ENCODE measurements at places on chromosomes 5 and 9.

DNA sequence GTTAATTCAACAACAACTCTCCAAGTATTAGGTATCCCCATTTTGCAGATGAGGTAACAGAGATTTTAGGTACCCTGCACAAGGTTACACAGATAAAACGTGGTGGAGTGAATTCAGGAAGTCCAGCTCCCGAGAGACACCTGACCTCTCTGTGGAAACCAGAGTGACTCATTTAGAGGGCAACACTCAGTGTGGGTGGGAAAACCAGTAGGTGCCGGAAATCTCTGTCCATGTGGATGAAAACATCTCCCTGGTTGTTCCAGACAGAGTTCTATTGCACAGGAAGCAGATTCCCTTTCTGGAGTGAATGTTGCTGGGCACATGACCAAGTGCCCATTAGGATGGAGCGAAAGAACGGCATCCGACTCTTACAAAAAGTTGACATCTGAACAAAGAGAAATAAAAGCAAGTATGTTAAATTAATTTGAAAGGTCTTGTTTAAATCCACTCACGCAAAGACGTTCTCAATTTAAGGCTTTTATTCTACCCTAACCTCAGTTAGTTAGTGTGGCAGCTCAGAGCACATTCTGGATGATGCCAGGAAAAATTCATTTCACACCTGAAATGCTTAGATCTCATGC, 391.9 kb upstream of the WWC1 start:
- no peak for DNase-seq

DNA sequence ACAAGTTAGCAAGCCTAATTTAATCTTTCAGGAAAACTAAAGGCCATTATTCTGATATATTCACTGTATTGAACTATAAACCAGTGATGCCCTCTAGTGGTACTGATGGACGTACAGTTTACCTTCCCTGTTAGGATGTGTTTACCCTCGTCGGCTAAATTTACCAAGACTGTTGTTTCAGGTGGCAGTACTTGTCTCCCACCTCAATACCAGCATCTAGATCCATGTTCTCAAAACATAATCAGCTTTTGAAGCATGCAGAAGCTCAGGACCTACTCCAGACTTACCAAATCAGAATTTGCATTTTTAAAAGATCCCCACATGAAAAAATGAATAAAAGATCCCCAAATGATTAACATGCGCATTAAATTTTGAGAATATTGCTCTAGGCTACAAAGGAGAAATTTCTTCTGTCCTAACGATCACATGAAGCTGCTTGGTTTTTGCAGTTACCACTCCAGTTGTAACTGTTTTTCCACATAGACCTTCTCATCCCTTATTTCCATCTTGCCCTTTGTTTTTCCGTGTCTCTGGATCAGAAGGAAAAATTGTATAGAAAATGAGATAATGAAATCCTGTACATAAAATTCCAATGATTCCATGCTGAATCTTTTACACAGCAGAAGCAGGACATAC, 3.2 kb upstream of the BAAT start:
- no peak for DNase-seq

- DNase-seq: peak; percentile 23
Observed at GRCh38 chr9:98075332-98075805, 18.8 kb downstream of the NANS start.

- no peak for DNase-seq
Observed at GRCh38 chr9:75624998-75625397, 265.5 kb upstream of the PCSK5 start.

- no peak for DNase-seq
Observed at GRCh38 chr9:69089491-69089890, 53.9 kb downstream of the FXN start.

DNA sequence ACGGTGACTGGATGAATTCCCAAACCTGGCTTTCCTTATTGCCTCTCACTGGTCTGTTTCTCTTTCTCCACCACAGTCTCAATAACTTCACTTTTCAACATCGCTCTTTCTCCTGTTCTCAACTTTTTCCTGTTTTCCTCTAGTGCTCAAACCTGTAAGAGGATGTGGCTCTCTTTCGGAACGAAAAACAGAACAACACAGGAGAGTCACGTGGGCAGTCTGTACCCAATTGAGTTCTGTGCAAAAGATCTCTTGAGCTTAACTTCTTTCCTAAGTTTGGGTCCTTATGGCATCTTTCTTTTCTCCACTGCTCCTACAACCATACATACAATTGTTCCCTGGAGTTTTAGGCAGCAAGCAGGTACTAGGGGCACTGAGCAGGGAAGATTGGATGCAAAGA, 8.9 kb downstream of the HAVCR1 start:
- no peak for DNase-seq

GRCh38 chr9:36492865-36493264, 79.8 kb upstream of the MELK start:
- no peak for DNase-seq

- DNase-seq: no peak
Observed at GRCh38 chr9:124890179-124890578, 28.2 kb downstream of the ARPC5L start.

DNA sequence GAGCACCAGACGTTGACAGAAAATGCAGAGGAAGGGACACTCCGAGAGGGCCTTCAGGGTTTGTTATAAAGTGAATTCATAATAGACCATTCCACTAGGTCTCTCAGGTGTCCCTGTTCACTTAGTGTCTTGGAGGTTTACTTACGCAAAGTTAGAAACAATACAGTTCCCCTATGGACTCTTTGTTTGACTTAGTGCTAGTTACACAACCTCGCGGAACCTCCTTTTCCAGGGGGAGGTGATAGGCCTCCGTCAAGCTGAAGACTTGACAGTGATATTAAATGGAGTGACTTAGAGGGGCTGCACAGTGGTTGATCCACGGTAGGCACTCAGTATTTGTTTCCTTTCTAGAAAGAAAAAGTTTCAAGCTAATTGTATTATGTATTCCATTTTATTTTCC, 1.3 kb downstream of the CCT5 start:
- no peak for DNase-seq

DNA sequence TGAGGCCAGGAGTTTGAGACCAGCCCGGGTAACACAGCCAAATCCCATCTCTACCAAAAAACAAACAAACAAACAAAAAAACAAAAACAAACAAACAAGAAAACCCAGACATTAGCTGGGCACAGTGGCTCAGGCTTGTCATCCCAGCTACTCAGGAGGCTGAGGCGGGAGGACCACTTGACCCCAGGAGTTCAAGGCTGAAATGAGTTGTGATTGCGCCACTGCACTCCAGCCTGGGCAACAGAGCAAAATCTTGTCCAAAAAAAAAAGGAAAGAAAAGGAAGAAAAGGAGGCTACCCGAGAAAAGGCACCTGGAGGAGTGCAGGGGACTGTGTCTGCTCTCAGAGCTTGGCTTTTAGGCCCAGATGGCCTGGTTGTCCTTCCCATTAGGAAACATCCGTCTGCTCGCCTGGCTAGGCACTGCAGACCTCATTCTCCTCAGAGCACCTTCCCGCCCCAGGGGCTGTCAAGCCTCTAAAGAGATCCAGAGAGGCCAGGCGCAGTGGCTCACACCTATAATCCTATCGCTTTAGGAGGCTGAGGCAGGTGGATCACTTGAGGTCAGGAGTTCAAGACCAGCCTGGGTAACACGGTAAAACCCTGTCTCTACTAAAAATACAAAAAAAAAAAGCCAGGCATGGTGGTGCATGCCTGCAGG, 185.3 kb upstream of the IER5L start:
- no peak for DNase-seq

- DNase-seq: no peak
Observed at GRCh38 chr5:40790947-40791593, 7.1 kb downstream of the PRKAA1 start.

DNA sequence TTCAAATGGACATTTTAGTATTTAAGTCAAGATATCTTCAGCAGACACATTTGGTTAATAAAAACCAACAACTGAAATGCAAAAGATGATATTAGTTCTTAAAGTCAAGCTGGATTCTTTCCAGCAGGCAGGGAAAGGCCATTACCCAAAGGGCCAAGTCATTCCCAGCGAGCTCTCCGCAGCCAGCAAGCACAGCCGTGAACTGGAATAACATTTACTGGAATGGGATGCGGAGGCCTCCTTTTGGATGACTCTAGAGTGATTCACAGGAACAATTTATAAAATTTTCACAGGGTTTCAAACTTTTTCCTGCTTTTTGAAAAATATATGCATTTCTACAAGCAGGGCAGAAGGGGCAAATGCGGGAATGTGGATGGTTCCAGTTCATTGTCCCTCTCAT, 76.6 kb upstream of the DAB2 start:
- DNase-seq: no peak

DNA sequence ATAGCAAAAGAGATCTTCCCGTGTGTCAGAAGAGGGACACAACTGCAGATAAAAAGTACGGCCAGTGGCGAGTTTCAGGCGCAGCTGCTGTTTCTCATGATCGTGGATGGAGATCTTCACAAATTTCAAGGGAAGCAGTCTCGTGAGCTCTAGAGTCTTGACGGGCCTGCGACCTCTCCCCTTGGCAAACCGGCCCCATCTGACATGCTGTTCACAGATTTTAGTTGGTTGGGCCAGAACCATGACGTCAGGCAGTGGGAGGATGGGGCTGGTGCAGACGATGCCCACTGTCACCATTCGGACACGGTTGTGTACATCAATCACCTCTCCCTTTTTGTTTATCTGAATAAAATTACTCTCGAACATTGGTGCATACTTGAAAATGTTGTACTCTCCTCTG, 396 bp downstream of the GARIN3 start:
- DNase-seq: no peak
